ENCODE measurements at places on chromosomes 3 and 15. TPM values are rescaled to one million over a fixed set of nuclear protein-coding genes. Genes with fewer than 3 reads are reported as not detected.

The FANCD2OS gene
- total RNA-seq = not detected

The SEMA3B gene
- 0.59 TPM for total RNA-seq

The HRG gene
- not detected for total RNA-seq

The SEMA3F gene
- total RNA-seq = 6.5 TPM

The RTP3 gene
- total RNA-seq = not detected

The MAP4 gene
- 136 TPM for total RNA-seq

The FGF12 gene
- under 0.01 TPM for total RNA-seq

The CISH gene
- total RNA-seq = 1.1 TPM

The DPPA2 gene
- total RNA-seq = not detected

The BNC1 gene
- 14.3 TPM for total RNA-seq

The C3orf22 gene
- not detected for total RNA-seq

The GOLGA6L7 gene
- total RNA-seq = not detected

The CLDN16 gene
- not detected for total RNA-seq

The TEX55 gene
- not detected for total RNA-seq

The IL20RB gene
- total RNA-seq = 1.8 TPM

The PLCB2 gene
- total RNA-seq = 0.73 TPM

The AGBL1 gene
- not detected for total RNA-seq

The KCNMB3 gene
- total RNA-seq = 1.8 TPM

The ALDH1L1 gene
- not detected for total RNA-seq

The ZNF860 gene
- total RNA-seq = 0.59 TPM

The FXR1 gene
- 112 TPM for total RNA-seq

The FAM3D gene
- not detected for total RNA-seq

The GOLGA6L4 gene
- 0.78 TPM for total RNA-seq

The WDR93 gene
- total RNA-seq = not detected

The LRRC2 gene
- total RNA-seq = 1.1 TPM

The ROPN1B gene
- total RNA-seq = not detected

The CHST13 gene
- not detected for total RNA-seq

The RAB6B gene
- total RNA-seq = 0.37 TPM

The BSN gene
- under 0.01 TPM for total RNA-seq

The COL6A5 gene
- total RNA-seq = not detected

The NUP210 gene
- not detected for total RNA-seq

The GAP43 gene
- total RNA-seq = 0.39 TPM

The SMAD3 gene
- total RNA-seq = 46.1 TPM

The MKRN2OS gene
- not detected for total RNA-seq

The CMTM7 gene
- 11.0 TPM for total RNA-seq

The MESP1 gene
- total RNA-seq = not detected

The SLC4A7 gene
- 84.5 TPM for total RNA-seq

The RTP4 gene
- total RNA-seq = 0.20 TPM

The DCLK3 gene
- total RNA-seq = not detected

The FAM162A gene
- 15.4 TPM for total RNA-seq

The AHSG gene
- not detected for total RNA-seq

The INTS14 gene
- total RNA-seq = 32.3 TPM

The TAGLN3 gene
- total RNA-seq = not detected

The DPPA4 gene
- not detected for total RNA-seq

The ADAMTS9 gene
- total RNA-seq = 2.2 TPM

The PIERCE2 gene
- 0.73 TPM for total RNA-seq

The ALS2CL gene
- 0.37 TPM for total RNA-seq

The FOXL2NB gene
- total RNA-seq = 0.78 TPM

The MST1 gene
- total RNA-seq = 3.3 TPM

The CFAP91 gene
- total RNA-seq = 0.73 TPM

The BCL2A1 gene
- total RNA-seq = 0.20 TPM

The PLSCR5 gene
- not detected for total RNA-seq

The MYLK gene
- 6.8 TPM for total RNA-seq

The AMIGO3 gene
- total RNA-seq = 1.2 TPM

The ATP13A5 gene
- not detected for total RNA-seq

The SERINC4 gene
- 0.20 TPM for total RNA-seq

Data from subcutaneous preadipocyte (primary cell).